ENCODE measurements at places on chromosomes 5 and 9.

DNA sequence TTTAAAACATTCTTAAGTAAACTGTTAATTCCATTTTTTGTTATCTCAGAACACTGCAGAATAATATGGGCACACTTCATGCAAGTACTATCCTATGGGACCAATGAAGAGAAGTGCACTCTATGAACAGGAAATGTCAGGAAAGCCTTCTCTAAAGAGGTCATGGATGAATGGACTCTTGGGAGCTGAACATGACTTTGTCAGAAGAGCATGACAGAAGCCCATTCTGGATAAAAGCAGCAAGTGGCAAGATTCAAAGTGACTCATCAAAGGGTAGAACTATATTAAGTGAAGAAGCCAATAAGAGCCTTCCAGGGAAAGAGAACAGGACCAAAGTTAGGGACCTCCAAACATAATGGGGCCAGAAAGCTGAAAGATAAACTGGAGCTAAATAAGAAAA lies 94.0 kb downstream of the RAPGEF6 start:
- no peak for DNase-seq

- DNase-seq, result no peak
Measured at GRCh38 chr9:97364769-97365490, 47.0 kb upstream of the TDRD7 start.

- DNase-seq, result no peak
Measured at GRCh38 chr5:53277491-53277890, 167.9 kb upstream of the MOCS2 start.

DNA sequence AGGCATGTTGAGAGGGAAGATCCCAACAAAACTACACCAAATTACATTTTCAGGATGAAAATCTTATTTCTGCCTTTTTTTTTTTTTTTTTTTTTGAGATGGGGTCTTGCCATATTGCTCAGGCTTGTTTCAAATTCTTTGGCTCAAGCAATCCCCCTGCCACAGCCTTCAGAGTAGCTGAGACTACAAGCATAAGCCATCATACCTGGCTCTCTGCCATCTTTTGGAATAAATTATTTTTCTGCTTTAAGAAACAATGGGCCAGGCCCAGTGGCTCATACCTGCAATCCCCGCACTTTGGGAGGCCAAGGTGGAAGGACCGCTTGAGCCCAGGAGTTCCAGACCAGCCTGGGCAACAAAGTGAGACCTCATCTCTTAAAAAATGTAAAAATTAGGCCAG lies 14.3 kb downstream of the AFF4 start:
- DNase-seq, result no peak

DNA sequence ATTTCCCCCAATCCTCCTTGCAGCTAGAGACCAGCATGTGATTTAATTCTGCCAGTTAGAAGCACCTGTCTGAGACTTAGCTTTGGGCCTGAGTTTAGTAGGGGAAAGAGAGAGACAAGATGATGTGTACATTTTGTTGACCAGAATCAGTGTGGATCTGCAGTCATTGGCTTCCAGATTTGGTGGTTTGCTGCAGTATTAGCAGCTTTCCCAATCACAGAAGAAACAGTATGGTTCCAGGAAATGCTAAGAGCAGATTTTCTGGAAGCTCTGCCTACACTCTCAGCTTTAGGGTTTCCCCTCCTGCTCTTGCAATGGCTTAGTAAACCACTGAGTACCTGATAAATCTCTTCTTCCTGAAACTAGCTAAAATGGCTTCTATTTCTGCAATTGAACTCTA lies 48.8 kb upstream of the FREM1 start:
- no peak for DNase-seq

- no peak for DNase-seq
Measured at GRCh38 chr9:113808391-113809358, 67.4 kb upstream of the ZNF618 start.

- DNase-seq, result no peak
Measured at GRCh38 chr5:74865256-74865803, 857 bp downstream of the FAM169A start.

DNA sequence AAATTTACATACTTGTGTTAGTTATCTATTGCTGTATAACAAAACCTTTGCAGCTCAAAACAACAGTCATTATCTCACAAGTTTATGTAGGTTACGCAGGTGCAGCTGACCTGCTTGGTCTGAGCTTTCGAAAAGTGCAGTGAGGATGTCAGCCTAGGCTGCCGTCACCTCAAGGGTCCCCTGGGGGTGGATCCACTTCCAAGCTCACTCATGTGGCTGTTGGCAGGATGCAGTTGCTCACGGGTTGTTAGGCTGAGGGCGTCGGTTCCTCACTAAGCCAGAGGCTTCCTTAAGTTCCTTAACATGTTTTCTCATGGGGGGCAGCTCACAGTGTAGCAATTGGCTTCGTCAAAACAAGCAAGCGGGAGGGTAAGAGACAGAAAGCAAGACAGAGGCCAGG lies 139.8 kb downstream of the DOCK8 start:
- no peak for DNase-seq

- no peak for DNase-seq
Measured at GRCh38 chr9:98960409-98960808, 16.7 kb downstream of the COL15A1 start.

DNA sequence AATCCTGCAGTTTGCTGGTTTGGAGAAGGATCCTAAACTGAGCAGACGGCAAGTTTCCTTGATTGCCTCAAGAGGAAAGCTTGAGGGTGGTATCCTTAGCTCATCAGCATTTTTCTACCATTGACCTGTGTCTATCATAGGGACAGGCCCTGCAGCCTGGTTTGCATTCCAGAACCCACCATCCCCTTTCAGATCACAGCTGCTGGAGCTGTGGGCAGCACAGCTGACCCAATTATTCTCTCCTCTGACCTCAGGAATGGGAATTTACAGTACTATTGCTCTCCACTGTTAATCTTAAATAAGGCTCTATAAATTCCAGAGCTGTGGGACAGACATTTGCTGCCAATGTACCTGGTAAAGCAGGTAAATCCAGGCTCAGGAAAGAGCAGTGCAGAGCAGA lies 163.0 kb downstream of the SPOCK1 start:
- DNase-seq, result no peak

Measured in stimulated activated CD8-positive, alpha-beta memory T cell treated with anti-CD3 and anti-CD28 coated beads, Interleukin-4, amount 100 ng/mL, for 1 hour (primary cell).